ENCODE measurements at places on chromosomes 5 and 9.

DNA sequence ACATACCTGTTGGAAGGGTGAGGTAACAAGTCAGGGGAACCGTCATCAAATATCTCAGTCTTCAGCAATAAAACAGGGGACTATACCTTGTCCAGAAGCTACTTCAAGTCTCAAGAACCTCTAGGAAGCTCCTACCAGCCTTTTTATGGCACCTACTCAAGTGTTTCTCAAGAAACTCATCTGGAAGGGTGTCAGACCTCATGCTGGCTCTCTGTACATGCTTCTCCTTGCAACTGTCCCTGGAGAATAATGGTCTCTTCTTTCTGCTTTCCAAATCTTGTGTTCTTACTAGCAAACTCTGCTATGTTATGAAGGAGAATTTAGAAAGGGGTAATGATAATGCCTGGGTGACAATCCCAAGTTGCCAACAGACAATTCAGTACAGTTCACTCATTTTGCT is 8.3 kb upstream of the PTAR1 start:
- no peak overlapping the region for H3K27ac ChIP-seq
- H3K36me3 ChIP-seq, result no peaks in the 10 kb centered on the region
- H3K4me1 ChIP-seq, result no peaks in the 10 kb centered on the region
- H3K27me3 ChIP-seq, result no peaks in the 10 kb centered on the region
- DNase-seq, result no peak
- H3K4me3 ChIP-seq, result no peak overlapping the region

GRCh38 chr9:107929443-107929842 is 439.9 kb upstream of the KLF4 start:
- no peak overlapping the region for H3K4me3 ChIP-seq
- H3K27me3 ChIP-seq, result no peaks in the 10 kb centered on the region
- H3K4me1 ChIP-seq, result no peaks in the 10 kb centered on the region
- H3K27ac ChIP-seq, result no peak overlapping the region

DNA sequence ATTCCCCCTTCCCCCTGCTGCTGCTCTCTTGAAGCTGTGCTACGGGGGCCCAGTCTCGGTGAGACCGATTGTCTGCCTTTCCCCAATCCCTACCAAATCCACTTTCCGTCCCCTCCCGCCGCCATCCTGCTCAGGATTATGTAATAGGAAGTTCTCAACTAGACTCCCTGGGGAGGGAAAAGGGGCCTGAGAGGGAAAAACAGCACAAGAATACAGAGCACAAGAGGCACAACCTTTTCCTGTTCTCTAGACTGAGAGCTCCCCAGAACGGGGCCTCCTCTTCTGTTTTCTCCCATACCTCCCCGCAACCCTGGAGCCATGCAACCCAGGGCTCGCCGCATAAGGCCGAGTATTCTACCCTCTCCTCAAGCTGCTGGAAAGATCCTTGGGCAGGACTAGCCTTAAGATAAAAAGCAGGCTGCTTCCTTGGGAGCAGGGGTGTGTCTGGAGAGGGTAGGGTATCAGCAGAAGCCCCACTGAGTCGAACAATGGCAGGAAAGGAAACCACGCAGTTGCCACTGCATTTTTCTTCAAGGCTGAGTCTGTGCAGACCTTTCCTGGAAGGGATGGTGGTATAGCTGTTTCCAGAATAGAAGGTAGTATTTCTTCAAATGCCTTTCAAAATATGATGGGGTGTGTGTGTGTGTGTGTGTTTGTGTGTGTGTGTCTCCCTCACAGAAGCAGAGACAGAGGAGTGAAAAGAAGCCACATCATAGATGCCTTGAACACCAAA is 12.9 kb downstream of the MYORG start:
- no peak overlapping the region for H3K4me3 ChIP-seq
- H3K27ac ChIP-seq, result no peak overlapping the region
- DNase-seq, result peak; percentile 38
- H3K36me3 ChIP-seq, result no peaks in the 10 kb centered on the region
- peaks cover 18% of the 10 kb centered on the region for H3K4me1 ChIP-seq
- no peaks in the 10 kb centered on the region for H3K27me3 ChIP-seq

GRCh38 chr5:61768692-61769281 is 436.7 kb downstream of the ZSWIM6 start:
- no peaks in the 10 kb centered on the region for H3K36me3 ChIP-seq
- no peak for DNase-seq
- no peak overlapping the region for H3K27ac ChIP-seq
- no peaks in the 10 kb centered on the region for H3K4me1 ChIP-seq

Data from CD8-positive, alpha-beta memory T cell (primary cell).